ENCODE measurements at places on chromosomes 1 and 21.

DNA sequence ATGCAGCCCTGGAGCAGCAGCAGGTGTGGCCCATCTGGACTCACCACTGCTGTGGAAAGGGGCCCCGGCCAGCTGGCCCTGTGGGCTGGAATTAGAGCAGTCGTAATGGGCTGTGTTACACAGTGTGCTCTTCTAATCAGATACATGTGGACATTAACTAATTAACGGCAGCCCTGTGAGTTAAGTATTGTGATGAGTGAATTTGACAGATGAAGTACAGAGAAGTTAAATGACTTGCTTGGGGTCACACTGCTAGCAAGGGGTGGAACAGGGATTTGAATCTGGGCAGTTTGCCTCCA, 58.6 kb downstream of the MDM4 start:
- no peak for DNase-seq

- DNase-seq, result no peak
Measured at GRCh38 chr1:155499953-155500639, 62.5 kb downstream of the ASH1L start.

- no peak for DNase-seq
Measured at GRCh38 chr1:935751-936231, 12.1 kb downstream of the SAMD11 start.

- DNase-seq, result no peak
Measured at GRCh38 chr1:6888870-6889269, 103.6 kb downstream of the CAMTA1 start.

DNA sequence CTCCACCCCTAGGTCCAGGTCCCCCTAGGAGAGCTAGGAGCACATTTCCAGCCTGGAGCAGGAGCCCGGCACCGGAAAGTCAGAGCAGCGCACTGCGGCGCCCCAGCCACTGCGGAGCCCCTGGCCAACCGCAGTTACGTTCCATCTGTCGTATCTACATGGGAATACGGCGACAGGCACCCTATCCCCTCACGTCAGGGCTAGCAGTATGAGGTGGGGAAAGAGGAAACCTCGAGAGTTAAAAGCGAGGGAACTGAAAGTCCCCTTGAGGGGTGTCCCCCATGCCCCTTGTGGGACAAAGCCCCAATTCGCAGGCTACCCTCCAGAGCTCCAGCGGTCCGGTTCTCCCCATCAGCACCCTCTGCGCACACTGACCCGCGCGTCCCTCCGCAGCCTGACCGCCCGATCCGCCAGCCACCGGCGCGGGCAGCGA, 995 bp downstream of the COLGALT2 start:
- DNase-seq, result no peak

- DNase-seq, result no peak
Measured at GRCh38 chr1:201470581-201470980, 1.6 kb upstream of the PHLDA3 start.

GRCh38 chr1:21855257-21856096, 43.4 kb downstream of the LDLRAD2 start:
- DNase-seq, result no peak

- no peak for DNase-seq
Measured at GRCh38 chr1:230000493-230001184, 66.4 kb upstream of the GALNT2 start.

GRCh38 chr1:247496581-247497285, 38.8 kb upstream of the OR2B11 start:
- no peak for DNase-seq

- DNase-seq, result no peak
Measured at GRCh38 chr1:18322368-18323032, 158.2 kb upstream of the KLHDC7A start.

DNA sequence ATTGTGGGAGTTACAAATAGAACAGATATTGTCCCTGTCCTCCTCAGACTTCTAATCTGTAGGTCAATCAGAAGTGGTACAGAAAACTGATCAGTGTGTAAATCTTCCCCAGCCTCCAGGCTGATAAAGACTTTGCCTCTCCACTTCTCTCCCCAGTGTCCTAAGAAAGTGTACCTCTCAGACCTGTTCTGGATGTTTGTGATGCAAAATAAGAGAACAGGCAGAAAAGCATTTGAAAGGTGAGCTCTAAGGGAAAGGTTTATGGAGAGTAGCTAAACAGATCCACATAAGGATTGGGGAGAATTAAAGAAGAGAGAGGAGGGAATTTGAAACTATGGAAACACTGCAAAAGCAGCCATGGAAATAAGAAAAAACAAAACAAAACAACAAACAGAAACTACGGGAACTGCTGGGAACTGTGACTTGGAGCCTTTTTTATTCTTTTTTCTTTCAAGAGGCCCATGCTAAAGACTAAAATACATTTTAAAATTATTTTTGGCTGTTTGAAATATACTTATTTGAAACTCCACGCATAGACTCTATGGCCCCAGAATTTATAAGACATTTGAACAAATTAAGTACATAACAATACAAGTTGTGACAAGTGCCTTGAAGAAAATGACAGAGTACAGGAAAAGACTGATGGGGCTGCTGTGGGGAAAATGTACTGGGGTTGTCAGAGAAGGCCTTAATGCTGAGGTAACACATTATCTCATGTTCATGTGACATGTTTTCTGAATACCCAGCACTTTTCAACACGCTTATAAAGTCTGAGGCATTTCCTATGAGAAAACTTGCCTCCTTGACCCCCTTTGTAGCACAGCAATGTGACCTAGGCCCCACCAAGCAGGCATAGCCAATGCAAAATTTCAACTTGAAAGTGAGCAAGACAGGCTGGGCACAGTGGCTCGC, 51.2 kb downstream of the TRAF5 start:
- no peak for DNase-seq

DNA sequence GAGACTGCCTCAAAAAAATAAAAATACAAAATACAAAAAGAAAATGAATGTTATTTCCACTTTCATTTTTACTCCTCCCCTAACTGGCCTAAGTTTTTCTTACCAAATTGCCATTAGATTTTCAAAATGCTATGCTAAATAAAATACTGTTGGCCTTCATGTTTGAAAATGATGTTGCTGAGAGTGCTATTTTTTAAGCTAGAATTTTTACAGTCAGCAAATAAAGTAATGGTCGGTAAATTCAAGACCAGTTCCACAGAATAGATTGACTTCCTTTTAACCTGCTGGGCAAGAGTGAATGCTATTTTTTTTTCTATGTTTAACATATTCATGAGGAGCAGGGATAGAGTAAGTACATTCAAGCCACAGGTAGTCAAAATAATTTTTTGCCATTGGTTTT, 31.7 kb downstream of the ZNF281 start:
- DNase-seq, result no peak

DNA sequence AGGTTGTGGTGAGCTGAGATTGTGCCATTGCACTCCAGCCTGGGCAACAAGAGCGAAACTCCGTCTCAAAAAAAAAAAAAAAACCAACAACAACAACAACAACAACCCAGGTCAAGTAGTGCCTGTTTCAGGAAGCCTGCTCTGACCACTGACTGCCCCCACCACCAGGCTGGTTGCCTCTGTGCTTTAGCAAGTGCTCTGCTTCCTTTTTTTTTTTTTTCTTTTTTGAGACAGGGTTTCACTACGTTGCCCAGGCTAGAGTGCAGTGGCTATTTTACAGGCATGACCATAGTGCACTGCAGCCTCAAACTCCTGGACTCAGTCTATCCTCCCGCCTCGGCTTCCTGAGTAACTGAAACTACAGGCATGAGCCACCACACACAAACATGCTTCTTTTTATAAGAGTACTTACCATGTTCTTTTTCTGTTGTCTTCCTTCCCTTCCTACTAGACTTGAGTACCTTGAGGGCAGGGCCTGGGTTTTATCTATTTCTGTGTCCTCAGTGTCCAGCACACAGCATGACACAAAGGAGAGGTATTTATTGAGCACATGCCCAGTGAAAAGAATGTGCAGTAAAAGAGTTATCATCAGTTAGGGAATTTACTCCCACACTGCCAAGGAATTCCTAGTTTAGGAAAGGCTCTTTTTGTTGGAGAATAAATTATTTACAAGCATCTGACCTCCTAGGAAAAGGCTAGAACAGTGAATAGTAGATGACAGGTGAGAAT, 9.9 kb upstream of the COA7 start:
- no peak for DNase-seq

- DNase-seq, result peak; percentile 77
Measured at GRCh38 chr1:116168277-116169032, 57.3 kb downstream of the MAB21L3 start.

- no peak for DNase-seq
Measured at GRCh38 chr1:105785021-105785420, 1271.5 kb upstream of the PRMT6 start.

- no peak for DNase-seq
Measured at GRCh38 chr1:13794231-13795187, 94.5 kb downstream of the PRDM2 start.

DNA sequence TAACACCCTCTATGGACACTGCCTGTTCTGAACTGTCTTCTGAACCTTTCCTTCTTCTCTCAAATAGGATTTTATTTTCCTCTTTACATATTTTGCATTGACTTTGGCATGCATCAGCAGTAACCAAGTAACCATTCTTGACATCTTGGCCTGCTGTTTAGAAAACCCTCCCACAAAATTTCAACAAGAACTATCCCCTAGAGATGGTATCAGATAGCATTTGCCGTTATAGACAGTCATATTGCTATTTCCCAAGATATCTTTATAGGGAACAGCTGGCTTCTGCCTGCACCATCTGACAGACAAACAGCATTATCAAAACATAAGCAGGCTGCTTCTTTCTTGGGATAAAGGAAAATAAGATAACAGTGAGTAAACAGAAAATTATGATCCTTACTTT, 54.7 kb downstream of the LHX8 start:
- no peak for DNase-seq

DNA sequence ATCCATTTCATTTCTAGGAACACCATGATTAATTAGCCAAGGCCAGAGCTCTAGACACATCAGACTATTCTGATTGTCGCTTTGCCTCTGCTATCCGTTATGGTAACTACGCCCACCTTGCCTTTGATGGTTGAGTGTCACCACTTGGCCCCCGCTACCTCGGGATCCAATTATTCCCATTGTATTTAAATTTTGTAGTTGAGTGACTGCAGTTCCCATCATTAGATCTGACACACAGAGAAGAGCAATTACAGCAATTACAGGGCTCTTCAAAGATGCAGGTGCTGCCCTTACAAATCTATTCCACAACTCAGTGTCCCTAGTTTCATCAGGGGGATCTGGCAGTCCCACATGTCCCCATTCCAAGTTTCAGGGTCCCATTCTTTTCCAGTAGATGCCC, 44.9 kb upstream of the ABCA4 start:
- DNase-seq, result no peak

- no peak for DNase-seq
Measured at GRCh38 chr1:3219005-3219790, 150.2 kb downstream of the PRDM16 start.

DNA sequence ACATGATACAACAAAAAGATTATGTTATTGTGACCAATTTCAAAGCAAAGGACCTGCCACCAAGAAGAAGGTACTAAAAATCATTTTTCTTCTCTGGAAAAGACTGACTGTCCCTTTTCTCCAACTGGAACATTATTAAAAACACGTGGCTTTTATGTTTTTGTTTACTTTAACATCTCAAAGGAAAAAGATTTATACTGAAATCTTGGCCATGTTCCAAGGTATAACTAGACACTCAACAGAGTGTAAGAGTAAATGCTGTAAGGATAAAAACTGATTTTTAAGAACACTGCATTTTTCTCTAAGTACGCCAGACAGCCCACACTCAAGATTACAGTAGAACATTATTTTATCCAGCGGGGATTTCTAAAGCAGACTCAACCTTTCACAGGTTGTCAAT, 62.1 kb downstream of the BRWD1 start:
- no peak for DNase-seq

Measured in stimulated activated CD8-positive, alpha-beta memory T cell treated with anti-CD3 and anti-CD28 coated beads, Interleukin-4, amount 100 ng/mL, for 24 hours (primary cell).